ENCODE measurements at places on chromosomes 12 and 14.

DNA sequence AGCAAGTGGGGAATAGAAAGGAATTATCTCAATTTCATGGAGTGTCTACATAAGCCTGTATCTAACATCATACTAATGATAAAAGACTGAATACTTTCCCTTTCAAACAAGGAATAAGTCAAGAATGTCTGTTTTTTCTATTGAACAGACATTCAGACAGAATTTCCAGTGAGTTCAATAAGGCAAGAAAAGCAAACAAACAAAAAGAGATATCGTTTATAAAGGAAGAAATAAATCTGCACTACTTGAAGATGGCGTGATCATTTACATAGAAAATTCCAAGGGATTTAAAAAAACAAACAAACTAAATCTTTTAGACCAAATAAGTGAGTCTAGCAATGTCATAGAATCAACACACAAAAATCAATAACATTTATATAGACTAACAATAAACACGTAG, 273.1 kb upstream of the FOXG1 start:
- DNase-seq, result no peak

- no peak for DNase-seq
These were observed 1713.2 kb upstream of the FLRT2 start for GRCh38 chr14:83816761-83817160.

DNA sequence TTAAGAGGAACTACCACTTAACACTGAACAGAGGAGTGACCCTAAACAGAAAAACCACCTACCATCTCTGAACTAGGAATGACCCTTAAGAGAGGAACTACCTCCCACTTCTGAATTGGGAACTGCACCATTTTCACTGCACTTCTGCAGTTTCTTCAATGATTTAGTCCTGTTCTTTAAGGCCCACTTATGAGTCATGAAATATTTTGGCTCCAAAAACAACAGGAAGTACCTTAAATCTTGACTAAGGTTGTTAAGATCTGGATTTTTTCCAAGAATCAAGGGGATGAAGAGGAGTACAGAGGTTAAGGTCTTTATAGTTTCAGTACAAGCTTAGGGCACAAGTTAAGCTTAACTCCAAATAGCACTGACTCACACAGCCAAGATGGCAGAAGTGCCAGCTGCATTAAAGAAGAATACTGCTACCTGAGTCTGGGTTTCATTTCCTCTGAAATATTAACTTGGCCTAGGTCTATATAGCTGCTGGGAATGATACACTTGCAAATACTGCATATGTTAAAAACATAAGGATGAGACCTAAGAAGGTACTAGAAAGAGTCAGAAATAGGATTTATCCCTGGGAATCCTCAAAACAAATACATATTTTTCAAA, 4.2 kb downstream of the NPC2 start:
- DNase-seq, result no peak

- DNase-seq, result no peak
These were observed 25.5 kb upstream of the DTX1 start for GRCh38 chr12:113030875-113031525.

DNA sequence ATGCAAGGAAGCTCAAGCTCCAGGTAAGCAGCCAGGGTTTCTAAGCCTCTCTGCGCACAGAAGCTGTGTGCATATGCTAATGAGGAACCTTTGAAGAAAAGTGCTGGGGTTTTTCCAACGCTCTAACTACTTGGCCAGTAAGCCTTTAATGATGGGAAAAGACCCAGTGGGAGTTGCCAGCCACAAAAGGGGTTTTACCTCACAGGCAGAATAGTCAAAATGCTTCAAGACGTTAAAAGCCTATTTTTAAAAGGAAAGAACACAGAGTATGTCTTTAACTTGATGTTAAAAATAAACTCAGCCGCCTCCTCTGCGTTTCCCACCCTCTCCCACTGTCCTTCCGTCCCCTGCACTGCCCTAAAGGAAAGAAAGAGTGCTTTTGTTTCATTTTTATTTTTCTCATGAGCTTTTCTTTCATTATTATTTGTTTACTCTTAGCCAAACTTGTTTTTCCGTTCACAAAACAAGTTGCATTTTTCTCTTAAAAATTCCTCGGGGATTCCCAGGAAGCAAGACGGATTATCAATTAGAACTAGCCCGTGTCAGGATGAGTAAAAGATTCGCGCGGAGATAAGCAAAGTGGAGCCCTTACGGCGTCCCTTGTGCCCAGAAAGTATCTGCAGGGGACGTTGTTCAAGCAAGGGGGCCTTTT, 209.8 kb upstream of the NUDT4 start:
- DNase-seq, result peak; percentile 6

- DNase-seq, result no peak
These were observed 59.6 kb downstream of the GNS start for GRCh38 chr12:64699504-64700115.

- DNase-seq, result no peak
These were observed 115.9 kb downstream of the BCL11B start for GRCh38 chr14:99156090-99156425.

GRCh38 chr14:38079268-38079667, 128.4 kb upstream of the SSTR1 start:
- no peak for DNase-seq

- no peak for DNase-seq
These were observed 35.1 kb upstream of the KCNH3 start for GRCh38 chr12:49503674-49504180.

- no peak for DNase-seq
These were observed 177.0 kb downstream of the CEP128 start for GRCh38 chr14:80764496-80764895.

GRCh38 chr12:40226705-40227104, 1.9 kb downstream of the LRRK2 start:
- DNase-seq, result no peak

GRCh38 chr14:93986955-93987354, 10.1 kb upstream of the CCDC197 start:
- no peak for DNase-seq

- no peak for DNase-seq
These were observed 68.6 kb downstream of the RFLNA start for GRCh38 chr12:124363353-124363965.

- no peak for DNase-seq
These were observed 40.4 kb upstream of the A2M start for GRCh38 chr12:9156119-9156518.

DNA sequence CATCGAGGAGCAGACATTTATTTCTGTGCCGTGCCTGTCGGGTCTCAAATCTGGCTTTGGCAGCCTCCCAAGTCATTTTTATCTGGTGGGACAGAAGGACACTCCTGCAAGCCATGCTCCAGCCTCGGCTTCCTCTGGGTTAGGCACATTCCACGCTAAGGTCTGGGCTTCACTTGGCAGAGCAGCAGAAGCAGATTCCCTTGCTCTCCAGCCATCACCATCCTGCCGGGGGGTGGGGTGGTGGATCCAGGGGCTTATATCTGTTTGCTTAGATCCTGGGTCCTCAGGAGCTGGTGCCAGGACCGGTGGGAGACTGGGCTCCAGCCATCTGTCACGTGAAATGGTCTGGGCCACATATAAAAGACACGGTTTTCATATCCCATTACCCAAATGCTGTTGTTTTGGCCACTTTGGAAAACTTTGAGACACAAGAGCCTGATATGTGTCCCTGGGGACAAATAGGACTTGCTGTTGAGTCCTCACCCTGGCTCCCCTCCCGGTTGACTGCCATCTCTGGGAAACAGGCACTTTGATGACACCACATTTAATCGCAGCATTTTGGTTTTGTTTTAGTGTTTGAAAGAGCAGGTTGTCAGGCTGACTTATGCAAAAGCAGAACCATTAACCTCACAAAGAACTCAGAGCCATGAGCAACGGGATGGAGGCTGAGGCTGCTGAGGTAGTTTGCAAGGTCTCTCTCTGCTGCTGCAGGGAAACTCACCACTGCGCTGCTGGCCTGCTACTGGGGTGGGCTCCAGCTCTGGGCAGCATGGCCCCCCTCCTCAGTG, 69.6 kb upstream of the PRMT8 start:
- DNase-seq, result no peak

DNA sequence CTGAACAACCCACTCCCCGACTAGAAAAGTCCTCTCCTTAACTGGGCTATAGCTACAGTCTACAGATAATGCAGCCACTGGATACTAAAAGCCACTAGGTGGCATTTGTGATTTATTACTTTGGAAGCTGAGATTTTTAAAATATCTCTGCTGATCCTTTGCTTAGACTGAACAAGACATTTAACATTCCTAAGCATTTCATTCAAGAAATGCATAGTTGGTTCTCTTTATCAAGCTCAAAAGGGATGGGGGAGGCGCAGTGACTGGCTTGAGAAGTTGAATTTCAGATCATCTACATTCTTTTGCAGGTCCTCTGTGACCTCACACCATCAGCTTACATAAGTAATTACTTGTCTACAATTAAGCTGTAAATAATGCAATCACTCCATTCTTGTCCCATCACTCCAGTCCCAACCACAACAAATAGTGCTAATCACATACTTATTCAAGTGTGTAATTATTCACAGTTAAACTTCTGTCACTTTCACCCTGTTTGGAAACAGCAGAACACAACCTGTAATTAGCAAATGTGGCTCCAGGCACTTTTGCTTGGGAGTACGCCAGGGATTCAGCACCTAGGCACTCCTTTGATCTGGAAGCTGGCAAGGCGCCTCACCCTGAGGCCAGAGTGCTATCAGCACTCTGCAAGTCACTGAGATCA, 203.6 kb downstream of the NOVA1 start:
- no peak for DNase-seq

- DNase-seq, result peak; percentile 66
These were observed 52.3 kb upstream of the TMEM263 start for GRCh38 chr12:106903241-106903945.

DNA sequence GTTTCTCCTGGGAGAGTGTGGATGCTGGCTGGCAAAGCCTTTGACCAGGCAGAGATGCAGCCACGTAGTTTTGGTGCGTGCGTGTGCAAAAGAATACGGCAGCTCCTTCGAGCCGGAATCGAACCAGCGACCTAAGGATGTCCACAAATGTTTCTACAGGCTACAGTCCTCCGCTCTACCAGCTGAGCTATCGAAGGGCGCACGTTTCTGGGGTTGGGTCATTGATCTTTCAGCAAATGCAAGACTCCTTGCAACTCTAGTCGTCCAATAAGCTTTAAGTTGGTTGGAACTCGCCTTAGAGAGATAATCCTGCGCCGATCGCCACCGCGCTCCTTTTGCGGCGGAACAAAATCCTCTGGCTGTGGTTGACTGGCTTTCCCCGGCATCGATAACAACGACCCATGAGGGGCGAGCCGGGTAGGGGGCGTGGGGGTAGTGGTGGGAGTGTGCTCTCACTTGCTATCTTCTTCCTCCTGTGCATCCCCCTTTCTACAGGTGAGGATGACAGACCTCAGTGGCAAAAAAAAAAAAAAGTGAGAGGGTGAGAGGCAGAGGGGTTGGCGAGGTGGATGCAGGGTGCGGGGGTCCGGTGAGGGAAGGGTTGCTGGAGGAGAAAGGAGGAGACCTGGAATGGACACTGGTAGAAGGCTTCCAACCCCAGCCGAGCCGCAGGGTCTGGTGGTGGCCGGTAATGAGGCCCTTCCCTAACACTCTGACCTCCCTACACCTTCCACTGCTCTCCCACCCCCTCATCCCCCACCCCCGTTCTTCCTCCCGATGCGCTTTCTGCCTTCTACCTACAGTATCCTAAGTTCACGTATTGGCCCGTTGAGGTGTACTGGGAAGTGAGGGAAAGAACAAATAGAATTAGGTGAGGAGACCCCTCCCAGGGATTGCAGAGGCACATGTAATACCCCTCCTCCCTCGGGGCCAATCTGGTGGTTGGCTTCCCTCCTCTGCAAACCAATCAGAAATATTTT, 11.8 kb upstream of the OR6S1 start:
- DNase-seq, result no peak

DNA sequence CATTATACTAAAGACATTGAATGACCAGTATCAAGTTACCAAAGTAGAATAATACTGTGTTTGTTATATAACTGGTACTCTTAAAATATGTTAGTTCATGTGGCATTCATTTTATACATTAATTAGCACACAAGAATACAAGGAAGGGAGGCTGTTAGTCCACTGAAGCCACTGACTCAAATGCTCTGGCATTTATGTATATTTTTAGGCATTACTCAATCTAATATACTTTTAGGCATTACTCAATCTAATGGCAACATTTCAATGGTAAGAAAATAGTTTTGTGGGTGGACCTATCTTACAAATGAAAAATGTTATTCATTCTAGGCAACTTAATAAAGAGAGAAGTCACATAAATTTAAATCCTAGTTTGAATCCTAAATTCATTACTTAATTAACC, 874.4 kb upstream of the USP15 start:
- DNase-seq, result no peak

- no peak for DNase-seq
These were observed 4.8 kb downstream of the RNF34 start for GRCh38 chr12:121404734-121405133.

DNA sequence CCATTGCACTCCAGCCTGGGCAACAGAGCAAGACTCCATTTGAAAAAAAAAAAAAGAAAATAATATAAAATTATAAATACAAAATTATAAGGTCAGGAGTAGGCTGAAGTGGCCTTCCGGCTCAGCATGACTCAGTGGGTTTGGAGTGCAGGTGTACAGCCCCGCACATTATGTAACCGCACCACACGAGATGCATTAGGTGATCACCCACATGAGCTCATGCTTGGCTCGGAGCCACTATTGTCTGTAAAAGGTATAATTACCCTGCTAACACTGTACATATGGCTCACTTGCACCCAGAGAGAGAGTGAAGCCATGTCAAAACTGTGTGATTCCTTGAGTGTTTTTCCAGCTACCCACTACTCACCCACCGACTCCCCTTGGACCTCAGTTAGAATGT, 557.0 kb downstream of the SLC6A15 start:
- no peak for DNase-seq

- DNase-seq, result no peak
These were observed 15.3 kb upstream of the LYZ start for GRCh38 chr12:69332815-69333358.

DNA sequence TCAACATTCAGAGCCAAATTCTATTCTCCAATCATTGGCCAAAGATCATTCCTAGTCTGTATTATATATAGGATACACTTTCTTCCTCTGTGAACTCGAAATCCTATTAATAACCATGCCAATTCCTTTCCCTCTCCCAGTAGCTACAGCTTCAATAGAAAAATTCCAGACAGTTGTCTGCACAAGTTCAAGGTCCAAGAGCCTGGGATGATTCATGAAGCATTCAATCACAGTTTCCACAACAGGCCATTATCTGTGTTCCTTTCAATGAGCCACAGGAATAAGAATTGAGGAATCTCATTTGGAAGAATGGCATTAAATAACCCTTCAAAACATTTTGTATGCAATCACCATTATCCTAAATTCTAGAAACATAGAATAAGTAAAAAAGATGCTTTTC, 437.4 kb downstream of the RMST start:
- no peak for DNase-seq

DNA sequence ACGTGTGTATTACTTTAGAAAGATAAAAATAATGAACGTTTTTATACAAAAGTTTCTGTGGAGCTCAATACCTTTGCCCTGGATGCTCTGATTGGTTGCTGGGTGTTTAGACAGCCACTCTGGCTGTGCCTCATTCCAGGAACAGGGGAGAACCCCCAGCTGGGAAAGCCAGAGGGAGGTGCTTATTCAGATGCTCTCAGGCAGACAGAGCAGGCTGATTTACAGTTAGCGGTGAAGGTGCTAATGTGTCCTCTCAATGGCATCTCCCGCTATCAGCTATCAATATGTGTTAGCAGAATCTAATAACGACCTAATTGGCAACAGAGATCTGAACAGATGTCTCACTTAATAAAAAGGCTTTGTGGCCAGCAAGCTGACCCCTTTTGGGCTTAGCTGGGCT, 402.3 kb downstream of the NUAK1 start:
- DNase-seq, result no peak

GRCh38 chr12:68538726-68539614, 71.7 kb upstream of the RAP1B start:
- DNase-seq, result peak; percentile 3
